Stimulated activated CD8-positive, alpha-beta memory T cell treated with anti-CD3 and anti-CD28 coated beads, Interleukin-7, amount 100 ng/mL, for 1 hour (primary cell): ENCODE measurements at places on chromosomes 1 and 21.

DNA sequence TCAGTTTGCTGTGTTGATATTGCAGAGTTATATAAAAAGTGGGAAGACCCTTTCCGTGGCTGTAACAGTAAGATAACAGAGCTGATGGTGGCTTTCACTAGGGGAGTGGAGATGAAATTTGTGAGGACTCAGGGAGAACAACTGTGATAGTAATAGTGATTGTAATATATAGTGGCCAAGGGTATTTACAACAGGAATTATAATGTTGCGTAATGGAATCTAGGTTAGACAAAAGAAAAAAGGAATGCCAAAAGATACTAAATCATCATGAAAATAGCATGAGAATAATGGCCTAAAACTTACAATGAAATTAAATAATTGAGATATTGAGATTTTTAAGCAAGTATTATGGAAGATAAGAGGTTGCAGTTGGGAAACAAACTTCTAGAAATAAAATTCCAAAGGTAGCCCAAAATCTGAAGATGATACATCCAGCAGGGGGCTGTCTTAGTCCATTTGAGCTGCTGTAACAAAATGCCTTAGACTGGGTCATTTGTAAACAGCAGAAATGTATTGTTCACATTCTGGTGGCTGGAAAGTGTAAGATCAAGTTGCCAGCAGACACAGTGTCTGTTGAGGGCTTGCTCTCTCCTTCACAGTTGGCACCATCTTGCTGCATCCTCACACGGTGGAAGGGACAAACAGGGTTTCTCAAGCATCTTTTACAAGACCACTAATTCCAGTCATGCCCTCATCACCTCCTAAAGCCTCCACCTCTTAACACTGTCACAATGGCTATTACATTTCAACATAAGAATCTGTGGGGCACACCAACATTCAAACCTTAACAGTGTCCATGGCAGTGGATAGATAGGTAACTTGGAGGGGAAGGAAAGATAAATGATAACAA lies 711.2 kb downstream of the MRPL39 start:
- DNase-seq = no peak

DNA sequence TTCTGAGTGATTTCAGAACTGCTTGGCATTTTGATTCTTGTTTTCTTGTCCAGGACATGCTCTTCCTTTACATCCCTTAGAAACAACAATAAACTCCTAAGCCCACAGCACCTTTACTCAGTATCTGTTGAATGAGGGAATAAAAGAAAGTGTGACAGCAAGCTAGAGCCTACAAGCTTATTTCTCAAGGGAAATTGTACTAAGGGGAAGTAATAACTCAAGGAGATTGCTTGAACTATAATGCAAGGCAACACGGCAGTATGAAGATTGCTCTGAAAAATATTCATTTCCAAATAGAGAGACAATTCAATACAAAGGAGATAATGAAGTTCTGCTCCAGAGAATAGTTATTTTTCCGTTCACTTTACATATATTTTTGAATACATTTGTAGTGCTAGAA lies 6.5 kb downstream of the OR6P1 start:
- DNase-seq = no peak

- no peak for DNase-seq
These were observed 16.8 kb downstream of the GNG4 start for GRCh38 chr1:235632506-235633401.

DNA sequence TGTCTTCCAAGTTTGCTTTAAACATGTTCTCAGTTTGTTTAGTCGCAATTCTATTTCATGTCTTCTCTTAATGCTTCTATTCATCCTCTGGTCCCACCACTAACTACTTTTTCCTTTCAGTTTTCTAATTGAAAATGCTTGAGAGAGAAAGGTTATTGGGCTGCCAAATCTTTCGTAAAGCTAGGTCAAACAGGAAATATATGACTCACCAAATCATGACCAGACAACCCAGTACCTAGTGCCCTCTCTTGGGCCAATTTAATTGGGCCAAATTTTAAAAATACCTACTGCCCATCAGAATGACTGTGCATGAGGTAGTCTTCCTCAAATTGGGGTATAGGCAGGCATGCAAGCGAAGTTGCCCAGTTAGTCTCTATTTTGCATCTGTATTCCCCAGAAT lies 295.4 kb upstream of the PBX1 start:
- no peak for DNase-seq

DNA sequence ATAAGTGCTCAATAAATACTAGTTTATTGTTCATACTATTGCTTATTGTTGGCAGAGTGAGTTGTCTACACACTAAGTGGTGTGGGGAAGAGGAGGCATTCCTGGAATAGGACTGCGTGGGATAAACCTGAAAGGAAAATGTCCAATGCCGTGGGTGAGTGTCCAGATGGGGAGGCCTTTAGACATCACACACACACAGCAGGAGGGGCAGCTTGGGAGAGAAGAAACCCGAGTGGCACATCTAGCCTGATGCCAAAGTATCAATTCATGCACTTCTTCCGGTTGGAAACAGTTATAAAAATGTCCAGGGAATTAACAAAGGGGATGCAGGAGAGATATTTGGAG lies 27.3 kb downstream of the CCN1 start:
- no peak for DNase-seq

- DNase-seq = no peak
These were observed 34.8 kb downstream of the MIA3 start for GRCh38 chr1:222652676-222653075.

DNA sequence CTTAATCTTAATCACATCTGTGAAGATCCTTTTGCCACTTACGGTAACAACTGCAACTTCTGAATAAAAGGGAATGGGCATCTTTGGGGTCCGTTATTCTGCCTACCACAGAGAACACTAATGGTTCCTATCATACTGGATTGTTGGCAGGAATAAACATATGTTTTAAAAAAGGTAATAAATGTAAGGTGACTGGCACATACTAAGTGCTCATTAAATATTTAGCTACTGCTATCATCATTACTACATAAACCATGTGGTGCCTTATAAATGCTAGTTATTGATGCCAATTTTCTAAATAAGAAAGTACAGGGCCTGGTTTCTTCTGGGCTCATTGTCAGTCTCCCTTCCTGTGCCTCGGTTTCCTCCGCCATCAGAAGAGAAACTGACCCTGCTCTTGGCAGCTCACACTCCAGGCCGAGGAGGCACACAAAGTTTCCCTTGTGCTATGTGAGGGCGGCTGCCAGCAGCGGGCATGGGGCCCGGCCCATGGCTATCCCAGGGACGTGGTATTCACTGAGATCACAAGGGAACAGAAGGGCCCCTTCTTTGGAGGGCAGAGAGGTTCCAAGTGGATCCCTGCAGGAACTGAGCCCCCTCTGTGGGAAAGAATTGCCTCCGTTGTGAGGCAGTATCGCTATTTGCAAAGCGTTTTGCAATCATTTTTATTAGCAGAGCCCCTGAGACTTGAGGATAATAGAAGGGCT lies 26.2 kb downstream of the NAV1 start:
- no peak for DNase-seq

DNA sequence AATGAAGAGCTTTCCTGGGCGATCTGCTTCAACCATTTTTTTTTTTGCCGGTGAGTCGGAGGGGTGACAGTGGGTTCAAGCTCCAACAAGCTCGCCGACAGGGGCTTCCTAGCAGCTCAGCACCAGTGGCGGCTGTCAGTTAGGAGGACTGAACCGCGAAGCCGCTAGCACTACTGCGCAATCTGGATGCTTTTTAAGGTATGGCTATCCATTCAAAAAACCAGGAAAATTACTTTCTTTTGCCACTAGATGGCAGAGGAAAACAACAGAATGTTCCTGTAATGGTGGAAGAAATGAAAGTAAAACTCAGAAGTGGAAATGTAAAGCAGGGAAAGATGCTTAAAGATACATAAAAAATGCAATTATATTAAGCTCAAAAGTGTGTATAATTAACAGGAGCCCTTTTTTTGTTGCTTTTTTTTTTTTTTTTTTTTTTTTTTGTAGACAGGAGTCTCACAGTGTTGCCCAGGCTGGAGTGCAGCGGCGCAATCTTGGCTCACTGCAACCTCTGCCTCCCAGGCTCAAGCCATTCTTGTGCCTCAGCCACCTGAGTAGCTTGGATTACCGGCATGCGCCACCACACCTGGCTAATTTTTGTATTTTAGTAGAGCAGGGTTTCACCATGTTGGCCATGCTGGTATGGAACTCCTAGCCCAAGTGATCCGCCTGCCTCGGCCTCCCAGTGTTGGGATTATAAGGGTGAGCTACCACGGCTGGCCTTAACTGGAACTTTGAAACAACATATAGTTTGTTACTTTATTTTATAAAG lies 8.5 kb downstream of the KYAT3 start:
- DNase-seq = no peak

DNA sequence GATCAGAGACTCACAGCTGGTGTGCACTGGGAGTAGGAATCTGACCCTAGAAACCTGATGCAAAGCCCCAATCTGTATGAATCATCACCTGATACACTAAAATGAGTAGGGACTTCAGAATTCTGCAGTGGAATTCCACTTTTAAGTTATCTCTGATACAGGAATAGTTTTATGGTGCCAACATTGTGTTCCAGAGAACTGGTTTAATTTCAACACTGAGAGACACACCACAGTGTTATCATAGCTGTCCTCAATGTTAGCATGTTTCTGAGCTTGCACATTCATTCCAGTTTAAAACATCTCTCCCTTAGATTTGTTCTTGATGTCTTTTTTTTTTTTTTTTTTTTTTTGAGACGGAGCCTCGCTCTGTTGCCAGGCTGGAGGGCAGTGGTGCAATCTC lies 7.1 kb downstream of the UTS2 start:
- no peak for DNase-seq
